B cell (primary cell): ENCODE measurements at places on chromosomes 7 and 10. TPM values are rescaled to one million over a fixed set of nuclear protein-coding genes. Genes with fewer than 3 reads are reported as not detected.

STAMBPL1 gene
- polyA plus RNA-seq: 33.8 and 50.3 TPM in 2 replicates

MKX gene
- polyA plus RNA-seq: not detected in 2 replicates

PLEKHS1 gene
- polyA plus RNA-seq: 0.06 and 0.09 TPM in 2 replicates

OR9A2 gene
- not detected in 2 replicates for polyA plus RNA-seq

PBLD gene
- polyA plus RNA-seq: 0.40 and 0.42 TPM in 2 replicates

AOAH gene
- polyA plus RNA-seq: 2.6 and 3.8 TPM in 2 replicates

HKDC1 gene
- polyA plus RNA-seq: 0.01 and 0.10 TPM in 2 replicates

RARRES2 gene
- not detected in 2 replicates for polyA plus RNA-seq

NMT2 gene
- 2.8 and 5.9 TPM in 2 replicates for polyA plus RNA-seq

C1QL3 gene
- polyA plus RNA-seq: not detected in 2 replicates

MYOF gene
- polyA plus RNA-seq: 0.18 and 0.33 TPM in 2 replicates

DNA sequence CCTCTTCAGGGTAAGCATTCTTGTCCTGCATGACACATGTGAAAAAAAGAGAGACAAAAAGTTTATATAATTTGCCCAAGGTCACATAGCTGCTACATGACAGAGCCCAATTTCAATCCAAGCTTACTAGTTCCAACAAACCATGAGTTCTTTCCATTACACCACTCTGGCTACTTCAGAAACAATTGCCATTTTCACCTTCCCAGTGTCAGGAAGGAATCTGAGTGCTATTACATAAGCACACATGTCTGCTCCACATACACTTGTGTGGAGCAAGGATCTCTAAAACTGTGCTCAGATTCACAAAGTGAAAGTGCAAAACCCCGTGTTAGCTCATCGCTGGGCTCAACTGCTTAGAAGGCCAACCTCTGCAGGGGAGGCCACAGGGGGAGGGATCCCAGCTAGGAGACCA, 356.2 kb upstream of the NFE2L3 start:
- DNase-seq: no peak

DNA sequence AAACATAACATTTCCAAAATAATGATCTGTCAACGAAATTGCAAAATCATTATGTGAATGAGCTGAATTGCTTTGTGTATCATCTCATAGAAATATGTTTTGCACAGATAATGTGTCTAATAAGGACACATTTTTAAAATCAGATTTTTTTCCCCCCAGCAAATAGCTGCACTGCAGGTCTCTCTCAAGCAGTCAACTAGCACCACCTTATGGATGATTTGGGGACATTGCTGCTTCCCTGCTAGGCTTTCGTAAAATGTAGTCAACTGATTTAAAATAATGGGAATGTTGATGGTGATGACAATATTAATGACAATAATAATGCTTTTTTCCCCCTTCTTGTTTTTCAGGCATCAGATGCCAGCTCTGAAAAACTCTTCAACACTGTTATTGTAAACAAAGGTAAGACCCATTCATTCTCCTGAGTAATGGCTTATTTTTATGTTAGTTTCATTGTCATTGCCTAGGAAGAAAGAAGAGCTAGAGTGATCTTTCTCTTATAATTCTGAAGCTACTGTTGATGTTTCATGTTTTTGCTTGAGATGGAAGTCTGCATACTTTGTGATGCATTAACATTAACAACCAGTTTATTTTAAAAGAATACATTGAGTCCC, 433.6 kb upstream of the GALNT17 start:
- peak; percentile 57 for DNase-seq

GRCh38 chr10:24715246-24715769, 8.4 kb downstream of the ARHGAP21 start:
- DNase-seq: no peak

DNA sequence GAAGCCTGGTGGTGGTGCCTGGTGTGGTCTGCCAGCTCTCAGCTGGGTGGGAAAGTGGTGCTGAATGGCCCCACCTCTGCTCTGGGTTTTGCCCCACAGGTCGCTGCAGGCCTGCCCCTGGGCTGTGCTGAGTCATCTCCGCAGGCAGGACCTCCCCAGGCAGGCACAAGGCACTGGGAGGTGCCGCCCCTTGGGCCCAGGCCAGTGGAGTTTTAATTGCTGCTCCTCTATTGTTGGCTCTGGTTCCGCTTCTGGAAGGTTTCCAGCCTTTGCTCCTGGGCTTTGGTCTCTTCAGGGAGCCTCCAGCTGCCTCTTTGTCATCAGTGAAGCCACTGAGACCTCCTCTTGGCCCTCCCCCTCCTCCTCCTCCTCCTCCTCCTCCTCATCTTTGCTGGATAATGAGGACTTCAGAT, 180.3 kb upstream of the GRB10 start:
- DNase-seq: no peak

- no peak for DNase-seq
Observed at GRCh38 chr7:83321011-83321410, 158.3 kb upstream of the PCLO start.

- no peak for DNase-seq
Observed at GRCh38 chr7:46742601-46743000, 821.5 kb upstream of the IGFBP3 start.

DNA sequence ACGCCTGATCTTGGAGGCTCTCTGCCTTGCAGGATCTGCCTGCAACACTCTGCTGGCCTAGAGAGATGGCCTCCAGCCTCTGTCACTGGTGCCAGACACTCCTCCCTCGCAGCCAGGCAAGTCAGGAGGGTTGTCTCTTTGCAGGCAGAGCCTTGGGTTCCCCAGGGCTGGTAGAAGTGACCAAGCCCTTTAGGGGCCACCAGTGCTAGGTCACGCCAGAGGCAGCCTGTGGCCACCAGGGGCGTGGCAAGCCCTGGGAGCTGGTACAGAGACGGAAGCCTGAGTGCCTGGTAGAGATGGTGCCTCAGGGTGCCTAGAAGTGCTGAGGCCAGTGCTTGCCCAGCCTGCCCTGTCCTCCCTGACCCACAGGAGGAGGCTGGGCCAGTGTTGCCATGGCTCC, 9.1 kb downstream of the ADCYAP1R1 start:
- no peak for DNase-seq

DNA sequence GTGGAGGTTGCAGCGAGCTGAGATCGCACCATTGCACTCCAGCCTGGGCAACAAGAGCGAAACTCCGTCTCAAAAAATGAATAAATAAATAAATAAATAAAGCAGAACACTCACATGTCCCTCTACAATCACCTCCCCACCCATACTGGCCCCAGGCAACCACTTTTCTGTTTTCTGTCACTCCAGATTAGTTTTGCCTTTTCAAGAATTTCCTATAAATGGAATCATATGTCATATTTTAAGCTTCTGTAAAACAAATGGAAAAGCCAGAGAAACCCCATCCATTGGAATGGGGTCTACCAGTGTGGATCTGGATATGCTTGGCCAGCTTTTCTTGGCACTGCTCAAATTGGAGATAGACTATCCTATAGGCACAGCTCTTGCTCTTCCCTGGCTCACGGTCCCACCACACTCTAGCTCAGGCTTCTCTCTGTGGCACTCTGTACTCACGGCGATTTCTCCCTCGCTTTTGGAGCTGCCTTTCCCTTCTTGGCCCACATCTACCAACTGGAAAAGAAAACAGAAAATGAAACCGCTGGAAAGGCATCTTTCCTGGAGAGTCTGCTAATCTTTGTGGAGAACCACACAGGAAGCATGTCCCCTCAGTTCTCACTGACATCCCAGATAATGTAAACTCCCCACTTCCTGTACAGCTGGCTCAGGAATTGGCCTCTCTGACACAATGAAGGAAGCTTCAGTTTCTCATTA, 210.1 kb downstream of the JCAD start:
- no peak for DNase-seq

DNA sequence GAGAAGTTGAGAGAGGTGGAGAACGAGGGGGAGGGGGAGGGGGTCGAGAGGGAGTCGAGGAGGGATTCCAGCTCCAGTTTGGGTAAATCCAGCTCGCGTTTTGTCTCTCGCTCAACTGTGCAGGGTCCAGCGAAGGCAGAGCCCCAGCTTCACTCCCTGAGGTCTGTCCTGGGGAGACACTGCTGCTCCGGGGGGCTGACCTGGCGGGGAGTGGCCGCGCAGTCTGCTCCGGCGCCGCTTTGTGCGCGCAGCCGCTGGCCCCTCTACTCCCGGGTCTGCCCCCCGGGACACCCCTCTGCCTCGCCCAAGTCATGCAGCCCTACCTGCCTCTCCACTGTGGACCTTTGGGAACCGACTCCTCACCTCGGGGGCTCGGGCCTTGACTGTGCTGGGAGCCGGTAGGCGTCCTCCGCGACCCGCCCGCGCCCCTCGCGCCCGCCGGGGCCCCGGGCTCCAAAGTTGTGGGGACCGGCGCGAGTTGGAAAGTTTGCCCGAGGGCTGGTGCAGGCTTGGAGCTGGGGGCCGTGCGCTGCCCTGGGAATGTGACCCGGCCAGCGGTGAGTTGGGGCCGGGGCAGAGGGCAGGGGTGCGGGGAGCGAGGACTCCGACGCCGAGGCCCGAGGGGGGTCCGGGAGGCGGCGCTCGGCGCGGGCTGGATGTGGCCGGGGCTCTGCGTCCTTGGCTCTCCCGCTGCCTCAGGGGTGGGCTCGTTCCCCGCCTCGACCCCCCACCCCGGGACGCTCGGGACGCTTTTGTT, at the start of gene TET1:
TSS of gene TET1 (plus strand) at position 152 of the 757 bp plus-strand sequence. CDS start 12,002 bp downstream, outside the sequence.
- peak; percentile 35 for DNase-seq

DNA sequence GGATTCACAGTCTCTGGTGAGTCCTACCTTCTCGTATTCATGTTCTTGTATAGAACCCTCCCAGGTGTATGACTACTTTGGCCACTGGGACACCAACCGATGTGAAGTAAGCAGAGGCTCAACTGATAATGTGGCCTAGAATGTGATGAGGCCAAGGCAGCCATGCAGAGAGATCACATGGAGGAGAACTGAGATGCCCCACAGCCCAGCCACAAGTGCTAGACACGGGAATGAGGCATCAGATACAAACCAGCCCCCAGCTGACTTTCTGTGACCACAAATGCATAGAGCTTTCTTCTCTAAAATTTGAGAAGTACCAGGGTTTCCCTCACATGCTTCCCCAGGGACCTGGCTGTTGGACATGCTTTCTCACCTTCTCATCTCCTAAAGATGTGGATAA, 375.7 kb downstream of the CCSER2 start:
- DNase-seq: no peak

DNA sequence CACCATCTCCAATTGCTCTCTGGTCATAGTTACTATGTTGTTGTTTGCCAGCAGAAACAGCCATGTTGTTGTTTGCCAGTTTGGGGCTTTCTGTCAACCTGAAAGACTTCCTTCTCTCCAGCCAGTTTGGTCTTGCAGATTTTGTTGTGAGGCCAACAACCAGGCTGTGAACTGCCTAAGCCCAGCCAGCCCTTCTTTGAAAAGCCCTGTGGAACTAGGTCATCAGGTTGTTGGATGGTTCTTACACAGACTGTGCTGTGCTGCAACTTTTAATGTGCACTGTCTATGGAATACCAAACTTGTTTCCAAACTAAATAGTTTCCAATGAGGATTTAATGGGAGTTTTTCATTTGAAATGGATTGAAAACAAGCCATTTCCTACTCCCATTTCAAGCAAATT, 592.7 kb upstream of the GALNT17 start:
- DNase-seq: no peak

DNA sequence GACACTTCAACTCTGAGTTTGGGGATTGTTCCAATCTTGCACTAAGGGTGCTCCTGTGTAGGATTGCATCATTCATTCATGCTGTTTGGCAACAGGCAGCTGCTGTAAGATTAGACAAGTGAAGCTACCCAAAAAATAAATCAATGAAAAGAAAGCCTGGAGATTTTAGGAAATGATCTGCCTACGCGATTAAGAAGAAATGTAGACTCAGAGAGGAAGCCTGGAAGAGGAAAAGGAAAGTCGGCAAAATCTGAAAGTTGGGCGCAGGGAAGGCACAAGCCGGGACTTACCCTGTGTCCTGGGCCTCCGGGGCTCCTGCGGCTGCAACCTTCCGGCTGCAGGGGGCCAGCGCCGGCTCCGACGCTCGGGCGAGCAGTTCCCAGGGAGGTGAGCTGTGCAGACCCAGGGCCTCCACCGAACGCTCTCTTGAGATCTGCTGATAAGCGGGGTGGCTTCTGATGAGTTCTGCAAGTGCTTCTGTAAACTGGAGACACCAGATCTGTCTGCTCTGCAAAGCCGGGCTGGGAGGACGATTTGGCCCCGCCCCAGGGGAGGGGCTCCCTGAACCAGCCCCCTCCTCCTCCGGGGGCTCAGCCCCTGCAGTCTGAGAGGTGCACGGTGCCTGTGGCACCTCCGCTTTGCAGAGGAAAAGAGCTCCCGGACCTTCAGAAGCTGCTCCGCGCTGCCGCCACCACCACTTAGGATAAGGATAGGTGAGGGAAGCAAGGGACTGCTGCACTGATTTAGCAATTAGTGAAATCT, 17.4 kb downstream of the PSPH start:
- DNase-seq: peak; percentile 74

DNA sequence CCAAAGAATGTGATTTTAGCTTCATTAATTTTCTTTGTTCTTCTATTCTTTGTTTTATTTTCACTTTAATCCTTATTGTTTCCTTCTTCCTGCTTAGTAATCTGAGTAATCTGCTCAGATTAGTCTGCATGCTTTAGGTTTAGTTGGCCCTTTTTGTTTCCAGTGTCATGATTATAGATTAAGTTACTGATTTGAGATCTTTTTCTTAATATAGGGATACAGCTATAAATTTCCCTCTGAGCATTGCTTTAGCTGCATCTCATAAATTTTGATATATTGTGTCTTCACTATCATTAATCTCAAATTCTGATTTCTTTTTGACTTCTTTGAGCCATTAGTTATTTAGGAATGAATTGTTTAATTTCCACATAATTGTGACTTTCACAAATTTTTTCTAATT, 6.2 kb downstream of the NET1 start:
- DNase-seq: no peak

- no peak for DNase-seq
Observed at GRCh38 chr10:64175271-64175962, 654.2 kb downstream of the REEP3 start.

DNA sequence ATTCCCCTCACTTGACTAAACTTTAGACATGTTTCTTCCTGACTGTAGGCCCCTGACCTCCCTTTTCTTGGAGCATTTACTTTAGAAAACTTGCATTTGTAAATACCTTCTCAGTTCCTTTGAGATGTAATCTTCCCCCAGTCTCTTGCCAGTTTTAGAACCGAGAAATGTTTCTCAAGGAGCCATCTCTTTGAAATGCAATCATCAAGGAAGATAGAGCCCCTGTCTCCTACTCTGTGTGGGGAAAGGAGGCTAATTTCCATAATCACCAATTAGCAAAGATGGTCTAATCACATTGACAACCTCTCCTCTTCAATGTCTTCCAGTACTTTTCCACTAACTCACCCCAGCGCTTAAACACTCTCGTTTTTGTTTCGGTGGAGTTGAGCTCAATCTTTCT, 70.0 kb upstream of the SMIM30 start:
- DNase-seq: no peak

- peak; percentile 30 for DNase-seq
Observed at GRCh38 chr10:35564341-35564968, 40.7 kb upstream of the GJD4 start.

DNA sequence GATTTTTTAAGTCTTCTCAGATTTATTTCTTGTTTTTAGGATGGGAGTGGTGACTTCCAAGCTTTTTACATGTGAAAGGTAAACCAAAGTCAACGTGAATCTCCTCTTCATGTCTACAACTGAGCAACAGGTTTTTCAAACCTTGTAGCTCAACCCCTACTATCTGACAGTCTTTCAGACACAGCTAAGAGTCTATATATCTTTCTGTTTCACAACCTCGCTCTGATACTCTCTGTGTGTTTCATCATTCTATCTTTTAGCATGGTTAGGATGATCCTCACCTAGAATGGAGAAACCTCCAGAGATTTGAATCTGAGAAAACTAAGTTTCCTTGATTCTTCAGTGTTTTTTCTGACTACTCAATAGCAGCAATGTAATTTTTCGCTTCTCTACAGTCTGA, 96.1 kb downstream of the EPDR1 start:
- DNase-seq: no peak

- no peak for DNase-seq
Observed at GRCh38 chr10:131248376-131249165, 63.0 kb downstream of the TCERG1L start.
